GM23338 (cell line): ENCODE measurements at places on chromosomes 5 and 9.

DNA sequence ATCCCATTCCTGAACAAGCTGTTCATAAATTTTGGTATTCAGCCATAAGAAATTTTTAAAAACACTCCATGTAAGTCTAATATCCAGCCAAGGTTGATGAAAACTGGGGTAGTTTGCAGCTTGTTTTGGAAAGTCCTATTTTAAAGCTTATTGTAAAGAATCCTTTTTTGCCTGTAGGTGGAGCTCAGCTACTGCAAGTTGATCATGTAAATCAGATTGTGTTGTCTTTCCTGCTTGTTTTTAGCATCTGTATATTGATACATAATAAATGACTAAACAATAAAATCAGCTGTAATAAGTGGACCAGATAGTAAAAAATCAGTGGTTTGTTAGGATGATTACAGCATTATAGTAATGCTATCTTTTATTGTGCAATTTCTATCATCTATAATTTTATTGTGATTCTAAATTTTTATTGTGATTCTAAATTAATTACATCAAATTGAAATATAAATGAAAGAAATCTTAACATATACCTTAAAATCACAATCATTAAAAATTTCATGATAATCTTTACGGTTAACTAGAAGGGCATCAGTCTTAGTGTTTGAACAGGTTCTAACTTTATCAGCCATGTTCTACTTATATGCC, 42.4 kb downstream of the CWC27 start:
- peak; percentile 68 for DNase-seq

GRCh38 chr5:42810834-42811590, 680 bp downstream of the SELENOP start:
- no peak for DNase-seq

DNA sequence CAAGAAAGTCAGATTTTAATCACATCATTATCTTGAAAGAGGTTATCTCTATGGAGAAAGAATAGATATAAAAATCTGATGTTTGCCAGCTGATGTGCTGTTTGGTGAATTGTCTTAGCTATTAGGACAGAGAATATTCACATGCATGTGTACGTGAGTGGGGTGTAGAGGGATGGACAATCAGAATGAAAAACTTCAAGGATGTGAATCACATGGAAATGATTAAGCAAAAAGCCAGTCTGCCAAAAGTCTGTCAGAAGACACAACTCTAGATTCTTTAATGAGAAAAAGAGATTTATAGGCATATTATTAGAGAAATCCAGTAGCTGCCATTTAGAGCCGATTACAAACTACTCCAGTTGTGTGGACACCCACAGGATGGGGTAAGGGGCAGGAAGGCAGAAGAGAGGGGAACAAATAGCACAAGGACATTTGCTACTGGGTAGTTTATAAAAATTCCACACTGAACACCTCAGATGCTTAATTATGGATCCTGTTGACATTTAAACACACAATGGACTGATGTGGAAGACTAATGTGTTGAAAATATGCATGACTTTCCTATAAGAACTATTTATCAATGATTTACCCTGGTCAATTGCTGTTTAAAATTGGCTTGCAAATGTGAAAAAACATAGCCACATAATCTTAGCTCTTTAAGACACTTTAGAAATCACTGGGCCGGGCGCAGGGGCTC, 127.4 kb downstream of the PTTG1 start:
- no peak for DNase-seq

DNA sequence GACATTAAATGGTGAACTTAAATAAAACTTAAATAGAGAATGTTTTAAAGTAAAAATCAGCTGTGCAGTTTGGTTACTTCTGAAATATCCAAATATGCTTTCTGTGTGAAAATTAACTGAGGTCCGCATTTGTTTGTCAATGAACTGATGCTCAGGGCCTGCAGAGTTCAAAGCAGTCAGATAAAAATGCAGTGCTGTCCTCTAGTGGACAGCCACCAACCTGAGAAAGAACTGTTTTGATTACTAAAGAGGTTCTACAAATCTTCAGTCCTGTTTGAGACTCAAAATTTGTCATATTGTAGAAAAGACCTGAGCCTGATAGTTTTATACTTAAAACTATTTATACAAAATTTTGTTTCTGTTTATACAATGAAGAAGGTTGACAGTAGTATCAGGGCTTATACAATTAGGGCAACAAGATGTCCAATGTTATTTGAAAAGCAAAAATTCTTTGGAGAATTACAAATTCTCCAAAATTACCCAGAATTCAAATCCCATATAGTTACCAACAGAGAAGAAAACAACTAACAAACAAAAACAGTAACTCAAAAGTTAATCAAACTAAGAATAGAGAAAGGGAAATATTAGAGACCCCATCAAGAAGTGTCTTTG, 232.3 kb upstream of the TBCA start:
- peak; percentile 69 for DNase-seq

- no peak for DNase-seq
Observed at GRCh38 chr9:130541533-130541932, 37.8 kb upstream of the FUBP3 start.

DNA sequence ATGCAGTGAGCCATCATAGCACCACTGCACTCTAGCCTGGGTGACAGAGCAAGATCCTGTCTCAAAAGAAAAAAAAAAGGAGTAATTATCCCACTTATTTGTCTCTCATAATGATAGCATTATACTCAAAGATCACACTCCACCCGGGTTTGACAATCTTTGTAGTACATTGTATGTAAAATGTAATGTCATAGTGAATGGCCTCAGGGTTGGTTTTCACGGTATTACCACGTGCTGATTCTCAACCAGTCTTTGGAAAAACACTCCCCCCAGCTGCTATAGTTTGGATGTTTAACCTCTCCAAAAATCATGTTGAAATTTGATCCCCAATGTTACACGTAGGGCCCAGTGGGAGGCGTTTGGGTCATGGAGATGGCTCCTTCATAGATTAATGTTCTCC, 402.4 kb upstream of the GRAMD2B start:
- no peak for DNase-seq

GRCh38 chr5:34016222-34016621, 8.4 kb upstream of the AMACR start:
- no peak for DNase-seq

- peak; percentile 87 for DNase-seq
Observed at GRCh38 chr5:107696080-107696479, 25.3 kb upstream of the EFNA5 start.

- no peak for DNase-seq
Observed at GRCh38 chr5:98578438-98578837, 195.0 kb upstream of the RGMB start.

DNA sequence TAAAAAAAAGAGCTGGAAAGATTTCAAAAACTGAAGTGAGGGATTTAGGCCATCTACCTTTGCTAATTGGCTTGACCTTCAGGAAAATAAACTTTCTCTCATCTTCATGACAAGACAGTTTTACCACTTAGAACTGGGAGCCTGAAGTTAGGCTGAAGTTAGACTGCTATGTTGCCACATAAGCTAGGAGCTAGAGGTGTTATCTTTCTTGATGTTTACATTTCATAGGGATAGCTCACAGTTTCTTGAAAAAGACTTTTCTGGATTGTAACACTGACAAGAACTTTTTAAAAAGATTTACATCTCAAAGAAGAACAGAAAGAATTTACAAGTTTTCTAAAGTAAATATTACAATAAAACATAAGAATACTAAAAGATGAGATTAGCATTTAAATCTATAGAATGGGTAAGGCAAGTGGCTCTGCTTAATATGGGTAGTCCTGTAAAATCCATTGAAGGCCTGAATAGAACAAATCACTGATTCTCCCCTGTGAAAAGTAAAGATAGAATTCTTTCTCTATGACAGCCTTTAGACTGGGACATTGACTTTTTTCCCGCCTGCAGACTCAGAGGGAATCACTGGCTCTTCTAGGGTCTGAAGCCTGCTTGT, 1665.4 kb upstream of the CDH9 start:
- DNase-seq = no peak

- DNase-seq = no peak
Observed at GRCh38 chr5:135395451-135395850, 3.6 kb downstream of the MACROH2A1 start.

GRCh38 chr9:98158071-98158831, 34.2 kb downstream of the CORO2A start:
- DNase-seq = no peak

DNA sequence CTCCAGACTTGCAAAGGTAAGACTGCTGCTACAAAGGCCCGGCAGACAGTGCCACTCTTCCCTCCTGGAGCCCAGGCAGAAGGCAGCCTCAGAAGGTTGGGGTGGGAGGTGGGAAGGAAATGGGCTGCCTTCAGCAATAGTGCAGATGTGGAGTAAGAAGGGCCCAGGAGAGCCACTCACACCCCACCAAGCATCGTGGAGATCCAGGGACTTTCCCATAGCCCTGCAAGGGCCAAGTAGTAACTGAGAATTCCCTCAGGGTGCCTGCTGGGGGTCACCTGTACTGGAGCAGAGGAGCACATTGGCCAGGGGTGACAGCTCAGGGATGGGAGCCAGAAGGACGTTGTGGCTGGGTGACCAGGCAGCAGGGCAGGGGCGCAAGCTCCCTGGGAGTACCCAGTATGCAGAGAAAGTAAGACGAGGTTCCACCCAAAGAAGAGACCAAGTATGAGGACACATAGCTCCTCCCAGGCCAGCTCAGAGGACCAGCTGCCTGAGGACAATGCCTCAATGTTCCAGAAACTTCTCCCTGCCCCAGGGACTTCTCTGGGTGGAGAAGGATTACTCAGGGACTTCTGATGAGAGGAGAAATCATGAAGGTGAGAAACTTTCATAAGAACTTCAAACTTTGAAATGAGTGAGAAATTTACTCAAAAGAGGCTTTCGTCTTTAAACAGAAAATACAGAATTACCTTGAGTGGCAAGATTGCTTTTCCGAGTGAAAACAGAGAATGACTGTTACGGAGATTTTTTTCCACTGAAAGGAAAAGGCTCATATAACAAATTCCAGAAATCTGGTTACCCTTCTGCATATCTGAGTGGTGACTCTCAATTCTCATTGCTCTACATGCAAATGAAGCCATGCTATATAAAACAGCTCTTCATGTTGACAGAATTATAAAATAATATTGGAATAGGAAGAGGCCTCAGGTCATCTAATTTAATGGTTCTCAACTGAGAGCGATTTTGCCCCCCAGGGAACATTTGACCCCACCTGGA, 87.9 kb upstream of the TRIO start:
- no peak for DNase-seq

- no peak for DNase-seq
Observed at GRCh38 chr5:147635882-147636728, 126.2 kb upstream of the DPYSL3 start.

DNA sequence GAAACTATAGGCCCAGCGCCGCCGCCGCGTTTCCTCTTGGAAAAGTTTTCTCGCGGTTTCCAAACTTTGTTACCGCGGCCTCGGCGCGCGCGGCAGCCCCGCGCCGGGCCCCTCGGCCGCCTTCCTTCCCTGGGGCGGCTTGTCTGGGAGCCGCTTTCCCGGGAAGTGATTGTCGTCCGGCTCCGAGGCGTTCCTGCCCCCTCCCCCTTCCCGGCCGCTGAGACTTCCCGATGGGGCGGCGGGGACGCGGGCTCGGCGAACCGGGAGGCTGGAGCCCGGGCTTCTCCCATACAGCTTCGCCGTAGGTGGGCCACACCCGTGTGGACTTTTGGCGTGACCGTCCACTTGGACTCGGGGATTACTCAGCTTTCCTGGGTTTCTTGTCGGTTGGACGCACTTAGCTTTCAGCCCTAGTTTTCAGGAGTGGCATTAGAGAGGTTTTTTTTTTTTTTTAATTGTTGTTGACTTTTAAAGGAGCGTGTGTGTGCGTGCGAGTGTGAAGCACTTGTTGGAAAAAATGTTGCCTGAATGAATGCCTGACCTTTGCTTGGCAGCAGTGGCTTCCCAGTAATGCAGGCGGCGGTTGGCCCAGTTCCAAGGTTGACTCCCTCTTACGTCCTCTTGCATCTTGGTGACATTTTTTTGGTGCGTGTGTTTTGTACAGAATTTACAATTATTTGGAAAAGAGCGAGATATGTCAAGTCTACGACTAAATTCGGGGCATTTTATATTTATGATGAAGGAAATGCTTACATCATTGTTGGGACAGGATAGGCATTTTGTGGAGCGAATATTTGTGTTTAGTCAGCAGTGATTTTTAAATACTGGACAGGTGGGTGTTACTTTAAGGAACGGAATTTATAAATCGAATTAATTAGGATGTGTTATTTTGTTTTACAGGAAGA, 821 bp downstream of the CTNNA1 start:
- DNase-seq = peak; percentile 75

- no peak for DNase-seq
Observed at GRCh38 chr5:10243660-10244240, 5.9 kb downstream of the ATPSCKMT start.

DNA sequence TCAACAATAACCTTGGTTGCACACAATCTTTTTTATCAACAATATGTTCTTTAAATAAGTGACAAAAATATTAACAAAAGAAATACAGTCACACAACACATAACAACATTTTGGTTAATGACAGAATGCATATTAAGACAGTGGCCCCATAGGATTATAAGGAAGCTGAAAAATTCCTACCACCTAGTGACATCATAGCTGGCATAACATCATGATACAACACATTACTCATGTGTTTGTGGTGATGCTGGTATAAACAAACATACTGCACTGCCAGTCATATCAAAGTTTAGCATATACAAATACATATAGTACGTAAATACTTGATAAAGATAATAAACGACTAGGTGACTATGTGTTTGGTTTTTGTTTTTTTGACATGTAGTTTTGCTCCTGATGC, 344.8 kb upstream of the POU5F2 start:
- DNase-seq = no peak

GRCh38 chr5:75366787-75367186, 29.8 kb downstream of the HMGCR start:
- no peak for DNase-seq

- DNase-seq = no peak
Observed at GRCh38 chr5:61205013-61205412, 42.7 kb upstream of the SMIM15 start.

DNA sequence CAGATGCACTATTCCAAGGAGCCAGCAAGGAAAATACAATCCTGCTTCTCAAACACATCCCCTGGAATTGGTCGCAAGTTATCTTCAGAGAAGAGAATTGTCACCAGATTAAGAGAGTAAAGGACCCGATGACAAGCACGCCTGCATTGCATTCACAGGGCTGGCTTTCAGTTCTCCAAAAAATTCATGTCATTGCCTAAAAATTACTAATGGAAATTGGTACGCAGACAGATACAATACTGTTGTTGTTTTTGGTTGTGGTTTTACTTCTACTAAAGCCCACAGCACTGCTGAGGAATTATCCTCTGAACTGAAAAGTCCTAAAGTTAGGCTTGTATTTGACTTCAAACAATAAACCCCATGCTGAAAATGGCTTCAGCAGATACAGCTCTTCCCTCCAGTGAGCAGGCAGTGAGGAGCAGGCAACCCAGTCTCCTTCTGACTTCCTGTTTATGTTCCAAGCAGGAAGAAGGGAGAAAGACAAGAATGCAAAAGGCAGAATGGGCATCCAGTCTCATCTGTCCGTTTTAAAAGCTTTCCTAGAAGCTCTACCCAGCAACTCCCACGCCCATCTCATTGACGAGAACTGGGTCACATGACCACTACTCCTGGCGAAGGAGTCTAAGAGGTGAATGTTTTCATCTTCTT, 80.6 kb upstream of the ZNF366 start:
- peak; percentile 19 for DNase-seq

DNA sequence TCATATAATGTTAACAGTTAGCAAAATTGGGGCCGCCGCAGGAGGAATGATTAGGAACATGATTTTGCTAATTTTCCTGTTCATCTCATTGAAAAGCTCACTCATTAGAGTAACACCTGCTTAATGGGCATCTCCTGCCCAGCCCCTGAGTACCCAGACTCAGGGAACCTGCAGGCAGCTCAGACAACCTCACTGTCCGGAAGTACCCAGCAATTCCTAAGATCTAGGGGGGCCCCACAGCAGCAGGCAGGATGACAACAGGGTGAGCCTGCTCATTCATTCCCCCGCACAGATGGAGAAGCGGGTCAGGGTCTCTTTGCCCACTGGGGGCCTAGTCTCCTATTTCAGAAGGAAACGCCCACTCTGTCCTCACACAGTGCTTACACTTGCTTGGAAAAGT, 12.6 kb downstream of the FAM78A start:
- DNase-seq = no peak
